ENCODE measurements at places on chromosomes 3 and 15.

DNA sequence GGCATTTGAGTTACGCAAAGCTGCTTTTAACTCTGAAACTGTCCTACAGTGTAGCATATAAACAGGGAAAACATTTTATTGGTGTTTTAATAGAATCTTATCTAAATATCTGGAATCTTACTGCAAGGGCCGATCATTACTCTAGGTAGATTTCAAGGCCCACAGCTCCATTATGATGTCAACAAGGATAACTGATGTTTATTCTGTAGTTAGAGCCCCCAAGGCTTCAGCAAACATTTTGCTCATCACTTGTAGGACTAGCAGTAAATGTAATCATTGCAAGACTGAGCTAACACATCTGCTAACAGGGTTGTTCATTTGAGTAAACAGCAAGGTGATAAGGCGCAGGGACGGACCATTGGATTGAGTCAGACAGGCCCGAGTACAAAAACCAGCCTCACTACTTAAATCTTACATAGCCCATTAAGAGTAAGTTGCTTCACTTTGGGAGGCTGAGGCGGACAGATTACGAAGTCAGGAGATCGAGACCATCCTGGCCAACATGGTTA, 332.5 kb upstream of the TPRG1 start:
- no peak for DNase-seq

DNA sequence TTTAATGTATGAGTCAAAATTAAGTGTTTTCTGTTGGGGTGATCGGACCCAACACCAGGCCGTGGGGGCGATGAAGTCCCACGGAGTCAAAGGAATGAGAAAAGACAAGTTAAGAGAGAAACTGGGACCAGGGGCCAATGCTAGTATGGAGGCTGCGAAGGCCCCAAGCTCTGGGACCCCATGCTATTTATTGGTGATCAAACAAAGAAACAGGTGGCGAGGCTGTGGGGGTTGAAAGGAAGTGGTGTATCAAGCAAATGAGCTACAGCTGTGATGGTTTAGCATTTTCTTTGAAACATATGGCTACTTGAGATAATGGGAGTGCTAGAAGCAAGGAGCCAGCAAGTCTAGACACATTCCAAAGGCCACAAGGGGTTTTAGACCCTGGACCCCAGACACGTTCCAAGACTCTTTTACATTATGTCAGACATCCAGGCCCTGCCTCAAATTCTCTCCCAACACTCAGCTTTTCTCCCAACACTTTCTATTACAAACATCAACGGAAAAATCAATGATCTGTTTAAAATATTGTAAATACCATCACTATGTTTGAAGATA, 56.0 kb upstream of the SNRPN start:
- DNase-seq, result no peak

GRCh38 chr15:67267440-67267839, 12.9 kb downstream of the IQCH start:
- no peak for DNase-seq

GRCh38 chr3:42961633-42962032, 17.5 kb upstream of the GASK1A start:
- no peak for DNase-seq

GRCh38 chr15:70752193-70752635, 11.1 kb downstream of the UACA start:
- DNase-seq, result no peak

DNA sequence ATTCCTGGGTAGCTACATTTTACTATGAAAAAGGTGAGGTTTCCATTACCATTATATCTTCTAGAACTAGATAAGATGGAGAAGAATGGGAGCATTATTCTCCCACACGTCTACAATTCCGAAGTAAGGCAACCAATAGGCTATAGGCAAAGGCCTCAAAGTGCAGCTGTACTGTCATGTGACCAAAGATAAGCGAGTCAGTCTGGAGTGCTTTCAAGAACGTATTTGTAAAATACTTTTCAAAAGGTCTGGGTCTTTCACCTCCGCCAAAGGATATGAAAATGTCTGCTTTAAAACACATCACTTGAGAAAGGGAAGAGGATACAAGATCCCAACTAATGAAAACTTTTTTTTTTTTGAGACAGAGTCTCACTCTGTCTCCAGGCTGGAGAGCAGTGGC, 9.9 kb downstream of the CCPG1 start:
- no peak for DNase-seq

DNA sequence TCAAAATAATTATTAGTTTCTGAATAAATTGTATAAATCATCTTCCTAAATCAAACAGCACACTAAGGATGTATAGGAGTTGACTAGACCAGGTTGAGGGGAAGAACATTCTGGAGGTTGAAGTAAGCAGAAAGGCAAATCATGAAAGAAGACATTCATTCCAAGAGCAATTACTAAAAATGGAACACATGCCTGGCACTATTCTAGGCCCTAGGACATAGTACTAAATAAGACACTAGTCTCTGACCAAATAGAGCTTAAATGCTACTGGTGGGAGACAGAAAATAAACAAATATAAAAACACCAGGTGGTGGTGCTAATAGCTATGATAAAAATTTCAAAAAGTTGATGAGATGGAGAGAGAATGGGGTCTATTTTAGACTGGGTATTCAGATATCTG, 190.1 kb downstream of the TBC1D5 start:
- no peak for DNase-seq

GRCh38 chr3:184566441-184567414, 5.1 kb downstream of the EPHB3 start:
- DNase-seq, result no peak

DNA sequence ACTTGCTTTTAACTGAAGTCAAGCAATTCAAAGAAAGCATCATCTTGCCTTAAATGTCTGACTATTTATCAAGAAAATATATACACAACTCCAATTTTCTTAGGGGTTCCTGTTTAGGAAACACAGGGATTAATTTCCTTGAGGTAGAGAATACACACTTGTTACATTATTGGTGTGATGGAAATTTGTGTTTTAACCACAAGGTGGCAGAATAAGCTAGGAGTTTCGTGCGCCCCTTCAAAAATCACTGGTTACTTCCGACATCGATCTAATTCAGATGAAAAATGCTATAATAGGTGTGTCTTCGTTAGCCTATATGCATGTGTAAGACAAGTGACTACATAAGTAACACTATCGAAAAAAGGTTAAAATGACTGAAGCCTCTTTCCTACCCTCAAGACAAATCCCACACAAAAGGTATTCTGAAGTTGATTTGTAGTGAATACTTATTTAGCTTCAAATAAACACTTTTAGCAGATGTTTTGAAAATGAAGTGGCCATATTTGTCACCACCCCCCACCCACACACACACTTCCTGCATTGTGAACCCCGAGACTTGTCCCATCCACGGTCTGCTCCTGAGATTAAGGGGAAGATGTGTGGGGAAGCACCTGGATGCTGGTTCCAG, 246.5 kb downstream of the ROBO1 start:
- DNase-seq, result no peak

All from GM12864 (cell line).